BE2C (cell line): ENCODE measurements at places on chromosomes 2 and 18.
A peak's percentile ranks its signal among the peaks of the same experiment; 100 is the strongest.

DNA sequence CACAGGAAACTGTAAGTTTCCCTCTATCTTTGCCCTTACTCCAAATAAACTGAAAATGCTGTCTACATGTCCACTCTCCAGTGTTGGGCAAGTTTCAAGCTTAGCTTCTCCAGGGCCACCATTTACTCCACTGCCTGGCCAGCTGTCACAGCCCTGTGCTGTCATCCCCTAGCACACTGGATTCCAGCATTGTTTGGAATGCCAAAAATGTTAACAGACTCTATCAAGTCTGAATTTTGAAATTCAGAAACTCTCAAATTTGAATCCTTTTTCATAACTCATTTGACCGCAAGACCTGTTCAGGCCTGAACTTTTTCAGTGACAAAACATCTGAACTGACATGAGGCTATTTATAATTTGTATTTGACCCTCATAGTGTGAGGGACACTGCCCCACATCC lies 5.2 kb upstream of the ARHGAP28 start:
- DNase-seq = no peak

DNA sequence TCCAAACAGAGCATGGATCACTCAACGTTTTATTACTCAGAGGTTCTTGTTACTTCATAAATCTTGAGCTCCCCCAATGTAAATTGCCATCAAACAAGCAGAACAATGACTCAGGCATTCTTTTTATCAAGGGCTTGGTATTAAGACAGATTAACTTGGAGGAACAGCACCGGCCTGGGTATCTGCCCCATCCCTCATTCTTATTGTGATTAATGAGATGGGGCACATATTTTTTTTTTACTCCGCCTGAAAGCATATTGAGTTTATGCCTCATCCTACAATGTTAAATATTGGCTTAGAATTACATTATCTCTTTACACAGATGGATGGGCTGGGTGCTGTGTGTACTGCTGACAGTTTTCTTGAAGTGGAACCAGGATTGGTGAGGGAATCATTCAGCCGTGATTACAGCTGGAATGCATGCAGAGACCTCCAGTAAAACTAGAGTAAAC lies 387.3 kb downstream of the CLIP4 start:
- no peak for DNase-seq

GRCh38 chr18:28174181-28174905 lies 2.6 kb downstream of the CDH2 start:
- DNase-seq = no peak

DNA sequence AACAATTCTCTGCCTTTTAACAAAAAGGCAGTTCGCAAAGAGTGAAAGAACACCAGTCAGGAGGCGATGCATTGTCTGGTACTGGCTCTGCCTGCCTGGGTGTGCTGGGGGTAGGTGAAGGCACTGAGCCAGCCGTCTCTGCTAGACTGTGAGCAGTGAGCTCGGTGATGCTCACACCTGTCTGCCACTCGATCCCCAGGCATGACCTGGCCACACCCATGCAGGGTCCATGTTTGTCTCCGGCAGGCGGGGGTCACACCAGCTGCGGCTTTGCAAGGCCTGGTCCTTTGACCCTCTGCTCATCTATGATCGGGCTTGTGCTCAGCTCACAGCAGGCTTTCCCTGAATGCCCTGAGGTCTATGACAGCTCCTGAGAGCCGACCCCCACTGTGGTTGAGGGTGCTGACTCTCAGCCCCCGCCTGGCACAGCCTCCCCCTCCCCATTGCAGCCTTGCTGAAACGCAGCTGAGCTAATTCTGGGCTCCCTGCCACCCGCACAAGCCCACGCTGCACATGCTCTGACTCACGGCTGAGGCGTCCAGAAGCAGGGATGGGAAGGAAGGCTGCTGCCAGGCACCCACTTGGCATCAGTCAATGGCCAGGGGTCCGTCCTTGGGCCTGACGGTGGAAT lies 23.7 kb downstream of the CRACDL start:
- no peak for DNase-seq

- peak; percentile 13 for DNase-seq
Observed at GRCh38 chr2:199310771-199311585, 146.8 kb downstream of the SATB2 start.

GRCh38 chr2:157672129-157672528 lies 43.5 kb upstream of the ACVR1C start:
- DNase-seq = no peak

DNA sequence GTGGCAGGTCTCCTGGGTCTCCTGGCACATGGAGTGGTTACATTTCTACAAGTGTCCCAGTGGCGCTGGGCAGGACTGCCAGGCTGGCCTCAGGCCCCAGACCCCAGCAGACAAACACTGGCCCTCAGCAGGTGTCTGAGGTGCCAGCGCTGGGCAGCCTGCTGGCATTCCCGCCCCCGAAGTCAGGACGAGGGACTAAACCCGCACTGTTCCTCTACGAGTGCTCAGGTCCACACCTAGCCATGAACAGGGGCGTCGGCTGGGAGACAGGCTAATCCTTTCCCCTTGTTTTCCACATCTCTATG lies 12.8 kb downstream of the SNED1 start:
- no peak for DNase-seq

DNA sequence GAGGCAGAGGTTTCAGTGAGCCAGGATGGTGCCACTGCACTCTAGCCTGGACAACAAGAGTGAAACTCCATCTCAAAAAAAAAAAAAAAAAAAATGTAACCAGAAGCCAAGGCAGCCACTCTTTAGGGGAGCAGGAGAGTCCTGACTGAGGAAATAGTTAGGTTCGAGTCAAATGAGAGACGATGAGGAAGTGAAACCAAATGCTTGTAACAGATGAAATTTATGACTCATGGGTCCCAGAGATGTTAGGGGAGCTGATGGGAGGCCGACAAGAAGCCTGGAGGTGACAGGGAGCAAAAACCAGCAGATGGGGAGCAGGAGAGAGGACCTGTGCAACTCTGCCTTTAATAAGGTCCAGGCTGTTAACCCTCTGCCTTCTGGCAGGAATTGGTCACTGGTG lies 756.1 kb upstream of the DDX18 start:
- DNase-seq = no peak

DNA sequence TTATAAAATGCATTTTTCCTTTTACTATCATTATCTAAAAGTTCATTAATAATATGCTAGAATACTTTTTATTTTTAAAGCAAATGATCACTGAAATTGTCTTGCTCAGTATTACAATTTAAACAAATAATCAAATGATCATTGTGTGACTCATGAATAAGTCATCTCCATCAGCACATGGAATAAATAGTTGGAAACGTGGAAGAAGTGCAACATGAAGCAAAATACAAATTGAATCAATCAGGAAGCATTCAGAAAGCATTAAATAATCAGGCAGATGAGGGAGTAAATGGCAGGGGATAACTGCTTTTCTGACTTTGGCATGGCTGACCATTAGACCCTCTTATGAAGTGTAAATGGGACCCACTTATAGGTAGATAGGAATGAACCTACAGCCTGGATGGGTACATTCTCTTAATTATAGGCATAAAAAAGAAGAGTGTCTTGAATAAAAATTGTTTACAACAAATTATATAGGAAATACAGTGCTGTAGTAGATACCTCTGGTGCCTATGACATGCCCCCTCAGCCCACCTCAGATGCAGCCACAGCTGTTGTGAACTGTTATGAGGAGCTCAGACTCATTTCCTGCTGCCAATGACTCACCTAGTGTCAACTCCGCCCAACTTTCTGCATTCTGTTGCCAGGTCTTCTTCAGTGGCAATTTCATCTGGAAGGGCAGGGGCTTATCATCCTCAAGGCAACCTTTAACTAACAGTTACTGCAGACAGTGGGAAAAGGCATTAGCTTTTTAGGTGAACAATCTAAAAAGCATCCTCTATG lies 936.0 kb downstream of the TRIB2 start:
- peak; percentile 27 for DNase-seq

- no peak for DNase-seq
Observed at GRCh38 chr2:28401948-28402550, 9.4 kb downstream of the FOSL2 start.

GRCh38 chr18:9612215-9612830 lies 2.0 kb downstream of the PPP4R1 start:
- DNase-seq = peak; percentile 14

DNA sequence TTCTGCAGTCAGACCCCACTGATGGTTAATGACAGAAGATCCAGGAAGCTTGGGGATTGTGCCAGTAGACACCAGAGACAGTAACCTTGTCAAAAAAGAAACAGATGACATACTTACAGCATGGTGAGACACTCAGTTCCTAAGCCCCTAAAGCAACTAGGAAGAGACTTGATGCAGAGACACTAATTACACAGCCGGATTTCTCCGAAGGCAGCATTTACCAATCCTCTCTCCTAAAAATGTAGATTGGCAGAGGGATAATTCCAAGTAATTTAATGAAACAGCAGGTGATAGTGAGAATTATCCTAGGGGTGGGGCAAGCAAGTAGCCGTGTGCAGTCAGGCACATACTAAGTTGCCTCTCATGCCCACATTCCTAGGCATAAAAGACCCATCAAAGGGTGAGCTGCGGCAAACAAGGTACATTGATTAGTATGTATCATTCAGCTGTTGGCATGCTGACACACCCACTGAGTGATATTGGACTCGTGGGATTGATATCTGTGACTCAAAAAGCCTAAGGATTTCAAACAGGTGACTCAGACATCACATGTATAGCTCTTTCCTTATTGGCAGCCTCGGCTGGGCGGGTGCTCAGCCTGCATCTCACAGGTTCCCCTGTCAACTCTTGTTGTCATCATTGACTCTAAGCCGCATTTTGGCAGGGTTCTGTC lies 296.7 kb upstream of the ATP5MC3 start:
- no peak for DNase-seq

GRCh38 chr18:41537666-41538065 lies 417.4 kb upstream of the PIK3C3 start:
- no peak for DNase-seq

DNA sequence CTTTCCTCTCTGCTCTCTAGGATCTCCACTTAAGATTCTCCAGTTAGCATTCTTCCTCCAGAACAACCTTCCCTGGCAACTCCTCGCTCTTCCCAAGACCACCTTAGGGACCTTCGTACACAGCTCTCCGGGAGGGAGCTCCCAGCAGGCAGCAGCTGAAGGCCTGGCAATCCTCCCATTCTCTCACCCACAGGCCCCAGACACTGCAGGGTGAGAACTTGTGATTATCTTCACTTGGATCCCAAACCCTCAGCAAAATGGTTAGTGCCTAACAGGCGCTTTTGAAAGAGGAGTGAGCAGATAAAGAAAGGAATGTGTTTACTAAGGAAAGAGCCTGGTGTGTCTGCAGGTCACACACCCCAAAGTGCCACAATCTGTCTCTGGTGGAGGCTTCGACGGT lies 83.8 kb upstream of the SNTG2 start:
- DNase-seq = no peak

DNA sequence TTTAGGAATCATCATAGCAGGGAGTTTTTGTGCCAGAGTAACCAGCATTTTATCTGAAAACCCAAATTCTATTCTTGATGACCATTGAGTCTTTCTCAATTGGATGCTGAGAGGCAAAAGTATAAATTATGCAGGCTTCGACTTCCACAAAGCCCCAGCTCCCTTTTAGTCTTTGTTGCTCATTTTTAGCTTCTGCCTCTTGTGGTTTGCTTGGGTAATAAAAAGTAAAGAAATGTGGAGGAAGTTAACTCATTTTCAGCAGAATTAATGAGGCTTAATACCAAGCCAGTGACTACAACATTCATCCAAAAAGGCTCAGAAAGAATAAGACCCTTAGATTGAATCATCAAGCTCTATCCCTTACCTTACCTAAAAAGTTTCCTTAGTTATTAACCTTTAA lies 18.6 kb downstream of the ERMN start:
- DNase-seq = no peak

GRCh38 chr18:61502472-61502871 lies 169.2 kb downstream of the CDH20 start:
- peak; percentile 28 for DNase-seq

- no peak for DNase-seq
Observed at GRCh38 chr2:104752504-104752903, 101.4 kb upstream of the POU3F3 start.

- no peak for DNase-seq
Observed at GRCh38 chr2:226611944-226612318, 187.7 kb downstream of the IRS1 start.

- no peak for DNase-seq
Observed at GRCh38 chr2:44071454-44072046, 75.8 kb upstream of the LRPPRC start.

- DNase-seq = peak; percentile 42
Observed at GRCh38 chr2:184765112-184765895, 167.0 kb downstream of the ZNF804A start.

DNA sequence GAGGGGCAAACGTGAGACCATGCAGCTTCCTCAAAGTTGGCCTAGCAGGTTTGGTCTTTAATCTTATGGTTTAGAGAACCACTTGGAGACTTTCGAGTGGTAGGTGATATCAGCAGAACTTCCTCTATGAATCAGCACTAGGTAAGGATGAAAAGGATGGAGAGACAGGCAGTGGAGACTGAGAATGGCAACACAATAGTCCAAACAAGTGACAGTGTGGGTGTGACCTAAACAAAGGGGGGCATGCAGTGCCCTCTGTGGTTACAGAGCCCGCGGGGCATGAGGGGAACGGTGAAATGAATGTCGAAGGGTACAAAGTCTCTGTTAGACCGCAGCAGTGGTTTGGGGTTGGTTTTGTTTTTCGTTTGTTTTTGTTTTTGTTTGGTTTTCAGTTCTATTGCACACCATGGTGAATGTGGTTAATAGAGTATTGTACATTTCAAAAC lies 143.9 kb downstream of the L3MBTL4 start:
- no peak for DNase-seq

DNA sequence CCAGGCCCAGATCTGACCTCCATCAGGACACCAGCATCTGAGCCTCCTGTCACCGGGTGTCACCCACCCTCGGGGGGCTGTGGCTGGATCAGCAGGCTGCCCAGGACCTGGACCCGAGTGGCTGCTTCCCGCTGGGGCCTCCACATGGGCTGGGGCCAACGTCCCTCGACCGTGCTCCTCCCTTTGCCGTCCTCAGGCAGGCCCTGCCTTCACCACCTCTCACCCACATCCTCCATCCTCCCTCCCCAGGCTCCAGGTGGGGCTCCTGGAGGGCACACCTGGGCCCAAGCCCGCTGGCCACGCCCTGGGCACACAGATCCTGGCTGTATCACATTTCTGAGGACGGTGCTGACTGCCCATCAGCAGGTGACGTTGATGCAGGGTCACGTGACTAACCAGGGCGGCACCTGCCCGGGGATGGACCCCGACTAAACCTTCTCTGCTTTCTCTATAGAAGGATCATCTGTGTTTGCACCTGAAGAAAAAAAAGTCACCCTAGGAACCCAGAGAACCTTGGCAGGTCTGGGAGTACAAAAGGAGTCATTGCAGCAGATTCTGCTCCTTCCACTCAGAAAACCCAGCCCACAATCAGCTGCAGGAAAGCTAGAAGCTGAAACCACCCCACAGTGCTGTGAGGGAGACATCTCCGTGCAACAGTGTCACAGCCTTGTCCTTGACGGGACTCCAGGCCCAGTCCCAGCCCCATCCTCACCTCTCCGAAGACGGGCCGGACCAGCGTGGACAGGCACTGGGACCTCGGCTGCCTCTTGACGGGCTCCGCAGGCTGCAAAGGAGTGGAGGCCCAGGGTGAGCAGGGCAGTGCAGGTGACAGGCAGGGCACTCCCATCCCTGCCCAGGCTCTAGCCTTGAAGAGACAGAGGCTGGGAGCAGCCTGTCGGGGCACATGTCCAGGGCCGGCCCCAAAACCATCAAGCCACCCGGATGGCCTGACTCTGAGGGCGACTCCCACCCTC lies 11.2 kb downstream of the STK25 start:
- no peak for DNase-seq

- DNase-seq = no peak
Observed at GRCh38 chr2:187574969-187575750, 20.9 kb upstream of the TFPI start.

- no peak for DNase-seq
Observed at GRCh38 chr2:39020383-39020782, 100.5 kb downstream of the SOS1 start.

- no peak for DNase-seq
Observed at GRCh38 chr18:63708650-63709049, 5.9 kb downstream of the SERPINB11 start.
